ENCODE measurements at places on chromosomes 13 and 19. TPM values are rescaled to one million over a fixed set of nuclear protein-coding genes. Genes with fewer than 3 reads are reported as not detected.

Gene APLP1
- 9.2 TPM for total RNA-seq

Gene UBE2M
- total RNA-seq = 85.3 TPM

Gene CD22
- 4.4 TPM for total RNA-seq

Gene STARD13
- 8.5 TPM for total RNA-seq

Gene CABP5
- not detected for total RNA-seq

Gene PODNL1
- total RNA-seq = not detected

Gene FUT3
- total RNA-seq = 3.0 TPM

Gene RGL3
- 2.2 TPM for total RNA-seq

Gene PIBF1
- 12.1 TPM for total RNA-seq

Data from SK-MEL-5 (cell line).